ENCODE measurements at places on chromosomes 12 and 14.

DNA sequence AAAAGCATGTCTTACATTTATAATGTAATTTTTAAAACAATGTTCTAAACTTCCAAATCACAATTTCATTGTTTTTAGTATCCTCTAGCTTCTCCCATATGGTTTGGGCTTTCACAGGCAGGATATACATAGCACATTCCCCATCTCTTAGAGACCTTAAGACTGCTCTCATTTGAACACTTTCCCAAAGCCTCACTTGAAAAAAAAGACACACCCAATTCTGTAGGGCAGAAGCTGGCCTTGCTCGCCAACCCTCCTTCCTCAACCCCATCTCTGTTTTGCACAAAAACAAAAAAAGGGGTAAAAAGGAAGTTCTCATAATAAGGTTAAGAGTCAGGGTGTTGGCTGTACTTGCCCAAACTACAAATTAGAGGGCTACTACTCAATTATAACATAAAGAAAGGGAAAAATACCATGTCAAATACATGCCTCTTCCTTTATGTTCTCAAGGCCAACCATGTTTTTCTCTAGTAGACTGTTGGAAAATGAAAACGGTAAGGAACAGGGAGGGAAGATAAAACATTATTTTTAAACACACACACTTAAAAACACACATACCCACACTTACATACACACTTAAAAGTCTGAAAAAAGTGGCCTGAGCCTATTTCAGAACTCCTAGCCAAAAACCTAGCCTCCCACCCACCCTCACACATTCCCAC lies 9.9 kb upstream of the KANSL2 start:
- ATAC-seq = no peak

GRCh38 chr14:54440476-54440872 lies 700 bp downstream of the CNIH1 start:
- no peak for ATAC-seq

- no peak for ATAC-seq
These were observed 16.3 kb downstream of the CAPZA3 start for GRCh38 chr12:18754124-18754707.

GRCh38 chr14:47422191-47422590 lies 253.2 kb downstream of the MDGA2 start:
- ATAC-seq = no peak

DNA sequence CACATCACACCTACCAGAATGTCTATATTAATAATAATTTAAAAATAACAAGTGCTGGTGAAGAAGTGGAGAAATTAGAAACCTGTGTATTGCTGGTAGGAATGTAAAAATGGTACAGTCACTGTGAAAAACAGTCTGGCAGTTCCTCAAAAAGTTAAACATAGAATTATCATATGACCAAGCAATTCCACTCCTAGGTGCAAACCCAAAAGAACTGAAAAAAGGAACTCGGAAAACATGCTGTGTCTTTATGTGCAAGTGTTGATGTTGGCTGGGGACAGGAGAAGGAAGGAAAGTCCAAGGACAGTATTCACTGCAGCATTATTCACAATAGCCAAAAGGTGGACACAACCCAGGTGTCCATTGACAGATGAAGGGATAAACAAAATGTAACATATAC lies 146.5 kb downstream of the TTC7B start:
- ATAC-seq = no peak

- ATAC-seq = no peak
These were observed 300.9 kb upstream of the SRRM4 start for GRCh38 chr12:118680356-118680963.

GRCh38 chr12:95634622-95635621 lies 83.6 kb upstream of the USP44 start:
- no peak for ATAC-seq

- no peak for ATAC-seq
These were observed 14.7 kb downstream of the GPR68 start for GRCh38 chr14:91229743-91230200.

DNA sequence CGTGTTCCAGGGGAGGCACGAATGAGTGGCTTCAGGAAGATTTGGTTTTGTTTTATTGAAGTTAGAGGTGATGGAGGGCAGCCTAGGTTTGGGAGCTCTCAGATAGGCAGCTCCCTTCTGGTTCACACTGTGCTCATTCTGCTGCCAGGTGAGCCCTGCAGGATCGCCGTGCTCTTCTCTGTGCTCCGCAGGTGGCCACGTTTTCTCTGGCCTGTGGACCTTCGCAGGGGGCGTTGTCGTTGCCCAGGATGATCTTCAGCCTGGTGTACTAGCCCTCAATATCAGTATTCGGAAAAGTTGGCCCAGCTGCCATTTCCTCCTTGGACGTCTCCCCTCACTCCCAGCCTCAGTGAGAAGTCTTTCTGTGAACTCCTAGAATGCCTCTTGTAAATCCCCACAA lies 69.5 kb downstream of the PELI2 start:
- ATAC-seq = no peak

GRCh38 chr12:46522071-46522470 lies 149.5 kb upstream of the SLC38A2 start:
- no peak for ATAC-seq

GRCh38 chr14:84998216-84998615 lies 531.7 kb upstream of the FLRT2 start:
- ATAC-seq = no peak

GRCh38 chr12:72493407-72493806 lies 221.2 kb downstream of the TRHDE start:
- ATAC-seq = no peak

DNA sequence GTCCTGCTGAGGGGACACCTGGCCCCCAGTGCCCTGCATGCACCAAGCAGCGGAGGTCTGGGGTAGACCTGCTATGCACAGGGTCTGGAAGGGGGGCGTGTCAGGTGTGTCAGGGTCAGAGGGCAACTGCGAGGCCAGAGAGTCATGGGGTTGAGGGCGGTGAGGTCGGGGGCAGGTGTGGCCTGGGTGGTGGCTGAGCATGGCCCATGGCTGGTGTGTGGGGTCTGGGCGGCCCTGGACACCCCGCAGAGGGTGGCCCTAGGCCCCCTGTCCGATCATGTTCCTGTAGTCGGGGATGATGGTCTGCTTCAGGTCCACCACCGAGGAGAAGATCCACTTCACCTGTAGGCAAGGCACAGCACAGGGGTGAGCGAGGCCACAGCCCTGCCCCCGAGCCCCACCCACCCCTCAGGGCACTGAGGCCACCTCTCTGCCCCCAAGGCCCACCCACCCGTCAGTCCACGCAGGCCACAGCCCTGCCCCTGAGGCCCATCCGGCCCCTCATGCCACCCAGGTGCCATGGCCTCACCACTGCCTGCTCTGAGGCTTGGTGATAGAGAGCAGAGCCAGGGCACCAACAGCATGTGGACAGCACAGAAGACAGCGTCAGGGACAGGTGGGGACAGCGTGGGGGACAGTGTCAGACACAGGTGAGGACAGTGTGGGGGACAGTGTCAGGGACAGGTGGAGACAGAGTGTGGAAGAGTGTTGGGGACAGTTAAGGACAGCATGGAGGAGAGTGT lies 211.3 kb downstream of the TMEM121 start:
- ATAC-seq = no peak

DNA sequence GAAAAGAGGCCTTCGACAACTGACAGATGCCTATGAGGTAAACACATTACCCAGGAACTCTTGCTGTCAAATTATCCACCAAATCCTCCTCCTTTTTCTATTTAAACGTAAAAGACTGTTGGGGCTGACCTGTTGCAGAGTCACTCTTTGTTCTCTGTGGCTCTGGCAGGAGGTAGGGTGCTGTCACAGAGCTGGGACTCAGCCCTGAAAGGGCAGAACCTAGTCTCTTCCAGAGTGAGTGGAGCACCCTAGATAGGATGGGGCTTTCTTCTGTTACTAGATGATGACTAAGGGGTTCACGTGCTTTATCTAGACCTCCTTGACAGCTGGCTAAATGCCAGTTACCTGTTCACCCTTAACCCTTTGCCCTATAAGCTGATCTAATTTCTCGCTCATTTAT lies 25.7 kb downstream of the FNTB start:
- ATAC-seq = no peak

DNA sequence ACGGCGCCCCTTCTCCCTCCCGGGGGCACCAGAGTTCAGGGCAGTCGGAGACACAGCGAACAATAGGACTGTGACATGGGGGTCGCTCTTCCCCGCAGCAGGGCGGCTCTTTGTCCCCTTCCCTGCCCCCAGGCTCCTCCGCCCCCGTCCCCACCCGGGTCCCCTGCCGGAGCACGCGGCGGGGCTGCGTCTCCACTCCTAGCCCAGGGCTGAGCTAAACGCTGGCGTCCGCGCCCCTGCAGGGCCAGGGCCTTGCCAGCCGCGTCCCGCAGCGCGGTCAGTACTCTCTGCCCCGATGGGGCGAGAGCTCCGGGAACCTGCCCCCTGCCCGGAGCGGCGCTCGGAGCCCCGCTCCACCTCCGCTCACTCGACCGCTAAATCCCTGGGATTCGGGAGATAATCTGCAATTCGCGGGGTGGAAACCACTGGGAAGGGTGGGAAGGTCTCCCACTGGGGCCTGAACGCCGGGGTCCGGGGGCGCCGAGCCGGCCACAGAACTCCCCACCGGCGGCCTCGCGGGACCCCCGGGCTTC lies 825 bp upstream of the CCDC85C start:
- ATAC-seq = peak; percentile 78

- no peak for ATAC-seq
These were observed 110.1 kb downstream of the DNAI7 start for GRCh38 chr12:25084816-25085215.

- no peak for ATAC-seq
These were observed 28.1 kb upstream of the CCND2 start for GRCh38 chr12:4245446-4245845.

DNA sequence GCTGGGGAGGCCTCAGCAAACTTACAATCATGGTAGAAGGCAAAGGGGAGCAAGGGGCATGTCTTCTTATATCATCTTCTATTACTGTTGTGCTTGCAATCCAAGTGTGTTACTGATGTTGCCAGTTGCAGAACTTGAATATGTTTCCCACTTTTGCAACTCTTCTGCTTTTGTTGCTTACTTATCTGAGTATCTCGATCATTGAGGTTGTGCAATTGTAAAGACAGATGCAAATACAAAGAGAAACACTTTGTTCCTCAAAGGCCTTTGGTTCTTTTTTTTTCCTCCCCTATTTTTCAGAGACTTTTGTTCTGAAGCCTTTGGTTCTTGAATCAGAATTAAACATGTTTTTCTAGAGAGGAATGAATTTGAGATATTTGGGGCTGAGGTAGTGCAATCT lies 3.7 kb upstream of the COX8C start:
- ATAC-seq = no peak

GRCh38 chr14:64645220-64645892 lies 58.9 kb upstream of the PLEKHG3 start:
- peak; percentile 94 for ATAC-seq

DNA sequence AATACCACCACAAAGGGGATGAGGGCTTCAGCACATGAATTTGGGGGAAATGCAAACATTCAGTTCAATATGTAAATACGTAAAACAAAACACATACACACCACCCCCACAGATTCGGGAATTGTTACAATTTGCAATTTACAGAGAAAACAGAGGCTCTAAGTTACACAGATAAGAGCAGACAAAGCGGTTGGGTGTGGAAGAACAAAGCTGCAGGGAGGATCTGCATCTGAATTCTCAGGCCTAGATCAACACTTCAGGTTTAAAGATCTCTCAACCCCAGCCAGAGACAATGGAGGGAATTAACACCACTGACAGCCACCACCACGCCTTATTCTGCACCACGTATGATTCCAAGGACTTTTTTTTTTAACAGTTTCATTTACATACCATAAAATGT lies 375.5 kb downstream of the BCL11B start:
- ATAC-seq = no peak

- ATAC-seq = no peak
These were observed 174.1 kb upstream of the PDZRN4 start for GRCh38 chr12:41013881-41014642.

DNA sequence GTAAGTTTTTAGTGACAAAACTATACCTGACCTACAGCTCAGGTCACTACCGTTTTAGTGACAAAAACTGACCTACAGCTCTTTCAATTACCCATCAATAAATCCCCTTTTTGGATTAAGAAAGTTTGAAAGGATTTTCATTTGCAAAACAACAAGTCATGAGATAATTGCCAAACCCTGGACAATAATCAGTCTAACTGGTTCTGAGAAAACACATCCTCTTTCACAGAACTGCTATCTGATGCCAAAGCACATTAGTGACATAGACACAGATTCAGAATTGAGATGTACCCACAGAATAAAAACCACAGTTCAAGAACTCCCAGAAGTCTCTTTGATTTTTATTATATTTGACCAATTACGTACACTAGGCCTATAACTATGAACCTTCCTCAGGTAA lies 126.0 kb upstream of the COCH start:
- ATAC-seq = no peak

GRCh38 chr12:24152270-24152669 lies 202.8 kb upstream of the SOX5 start:
- ATAC-seq = no peak

- no peak for ATAC-seq
These were observed 163.0 kb downstream of the ATP23 start for GRCh38 chr12:58104351-58104755.

DNA sequence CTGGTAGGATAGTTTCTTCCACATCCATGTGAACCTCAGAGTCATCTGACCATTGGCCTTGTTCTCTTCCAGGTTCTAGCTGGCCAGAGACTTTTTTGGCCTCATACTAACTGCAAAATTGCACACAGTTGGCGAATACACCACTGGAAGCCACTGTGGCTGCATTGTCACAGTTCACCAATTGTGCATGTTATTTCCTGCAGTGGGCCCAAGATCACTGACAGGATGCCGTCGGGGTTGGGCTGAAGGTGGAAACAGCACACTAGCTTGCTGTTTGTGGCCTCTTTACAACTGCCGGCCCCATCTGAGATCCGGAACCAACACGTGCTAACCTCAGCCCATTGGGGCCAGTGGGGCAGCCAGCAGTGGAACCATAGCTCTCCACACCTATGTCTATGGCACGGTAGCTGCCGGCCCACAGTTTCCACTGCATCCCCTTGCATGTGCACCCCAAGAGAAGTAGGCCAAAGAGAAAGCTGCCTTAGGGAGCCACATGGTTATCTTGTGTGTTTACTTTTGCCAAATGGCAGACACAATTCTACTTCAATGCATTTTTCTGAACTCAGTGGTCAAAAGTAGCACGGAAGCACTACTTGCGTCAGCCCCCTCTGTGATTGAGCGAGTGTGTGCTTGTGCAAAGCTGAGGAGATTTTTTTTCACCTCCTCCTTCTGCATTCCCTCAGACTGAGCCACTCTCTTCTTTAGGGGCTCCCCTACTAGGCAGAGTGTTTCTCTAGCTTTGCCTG lies 464.0 kb downstream of the RAD51B start:
- ATAC-seq = no peak

- ATAC-seq = no peak
These were observed 23.7 kb downstream of the YLPM1 start for GRCh38 chr14:74786796-74787315.

- peak; percentile 68 for ATAC-seq
These were observed 50.3 kb downstream of the SNAPC1 start for GRCh38 chr14:61812347-61813095.

DNA sequence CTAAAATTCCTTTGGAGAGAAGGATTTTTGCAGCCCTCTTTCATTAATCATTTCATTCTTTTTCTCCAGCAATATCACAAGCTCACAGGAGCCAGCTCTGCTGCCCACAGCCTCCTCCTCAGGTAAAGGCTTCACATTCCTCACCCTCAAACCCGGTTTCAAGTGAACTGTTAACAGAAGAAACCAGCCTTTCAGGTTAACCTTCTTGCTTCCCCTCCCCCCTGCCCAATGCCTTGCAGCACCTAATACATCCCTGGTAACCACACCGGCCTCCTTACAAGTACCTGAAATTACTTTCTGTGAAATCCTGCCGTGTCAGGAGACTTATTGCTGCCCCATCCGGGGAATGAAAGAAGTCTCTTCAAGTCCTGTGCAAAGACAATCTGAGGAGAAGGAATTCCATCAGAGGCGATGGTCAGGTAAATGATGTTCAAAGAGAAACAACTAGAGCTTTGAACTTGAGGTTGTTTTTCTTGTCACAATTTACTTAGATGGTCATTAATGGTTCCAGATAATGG lies 111.2 kb downstream of the MYRFL start:
- ATAC-seq = no peak
